NCI-H524 (cell line): ENCODE measurements at places on chromosomes 7 and 10.

- no peak for DNase-seq
These were observed 9.6 kb downstream of the IL2RA start for GRCh38 chr10:6052247-6053221.

- no peak for DNase-seq
These were observed 138.8 kb downstream of the CFAP58 start for GRCh38 chr10:104492329-104492940.

DNA sequence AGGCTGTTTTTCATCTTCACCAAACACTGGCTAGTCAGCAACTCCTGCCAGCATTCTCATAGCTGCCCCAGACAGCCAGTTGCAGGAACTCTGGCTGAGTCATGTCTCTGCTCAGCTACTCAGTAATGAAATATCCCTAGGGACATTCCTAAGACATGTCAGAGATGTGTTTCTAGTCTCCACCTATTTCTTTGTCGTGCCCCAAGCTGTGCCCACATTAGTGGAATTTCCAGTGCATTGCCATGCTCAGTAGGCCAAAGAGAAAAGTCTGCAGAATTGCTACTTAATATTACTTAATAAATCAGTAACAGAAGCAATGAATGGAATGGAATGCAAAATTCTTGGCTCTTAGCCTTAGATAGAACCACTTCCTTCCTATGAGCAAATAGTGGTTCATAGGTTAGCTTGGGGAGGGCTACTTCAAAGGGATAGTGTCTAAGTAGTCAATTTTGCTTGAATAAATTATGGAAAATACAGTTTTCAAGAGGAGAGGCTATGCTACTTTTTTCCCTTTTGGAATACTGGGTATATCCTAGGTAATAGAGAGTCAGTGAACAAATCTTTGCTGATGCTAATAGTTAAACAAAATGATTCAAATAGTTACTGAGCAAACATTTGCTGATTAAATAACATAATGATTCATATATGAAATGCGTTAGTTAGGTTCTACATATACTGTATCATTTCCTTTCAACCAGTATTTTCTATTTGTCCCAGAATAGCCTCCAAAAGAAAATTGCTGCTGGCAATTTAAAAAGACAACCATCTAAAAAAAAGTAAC lies 23.6 kb upstream of the SEMA3C start:
- DNase-seq: no peak

- DNase-seq: peak; percentile 45
These were observed 170.2 kb downstream of the FAM107B start for GRCh38 chr10:14604181-14605142.

GRCh38 chr10:88707429-88708155 lies 1.5 kb downstream of the LIPK start:
- DNase-seq: no peak

- no peak for DNase-seq
These were observed 25.5 kb downstream of the PDE1C start for GRCh38 chr7:32044739-32045138.

DNA sequence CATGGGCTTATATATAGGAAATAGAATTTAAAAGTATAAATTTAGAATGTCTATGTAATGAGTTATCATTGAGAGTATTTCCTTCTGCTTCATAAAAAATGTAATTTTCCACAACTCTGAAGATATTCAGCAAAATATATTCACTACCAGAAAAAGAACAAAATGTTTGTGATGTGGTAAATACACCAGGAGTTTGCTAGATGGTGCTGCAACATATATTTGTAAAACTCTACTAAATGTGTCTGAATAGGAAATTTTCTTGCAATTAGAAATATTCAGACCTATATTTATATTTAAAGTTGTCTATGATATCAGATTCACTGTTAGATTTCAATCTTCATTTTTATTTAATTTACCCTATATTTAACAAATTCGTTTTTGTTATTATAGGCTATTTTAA lies 201.1 kb downstream of the PPP1R3A start:
- DNase-seq: no peak

DNA sequence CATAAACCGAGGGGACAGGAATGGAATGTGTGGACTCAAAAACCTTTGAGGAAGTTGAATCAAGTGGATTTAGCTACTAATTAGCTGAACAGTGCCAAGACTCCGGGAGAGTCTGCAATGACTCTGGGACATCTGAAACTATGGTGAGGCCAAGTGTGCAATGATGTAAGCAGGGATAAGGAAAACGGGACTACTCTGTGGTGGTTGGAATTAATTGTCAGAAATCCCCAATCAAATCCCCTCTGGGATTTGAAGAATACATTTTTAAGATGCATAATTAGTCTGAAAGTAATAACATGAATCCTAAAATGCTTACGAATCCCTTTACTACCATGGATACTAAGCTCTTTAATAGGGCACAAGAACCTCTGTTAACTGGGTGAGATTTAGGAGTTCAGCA lies 602.8 kb downstream of the NRG3 start:
- peak; percentile 51 for DNase-seq

GRCh38 chr10:62373995-62374861 lies at the start of gene ZNF365:
Gene ZNF365, plus strand, starts transcription at chr10:62374369. Its CDS starts 1,825 bp downstream, at chr10:62376194.
- DNase-seq: peak; percentile 24

GRCh38 chr10:122168598-122169394 lies 102.3 kb upstream of the BTBD16 start:
- no peak for DNase-seq

- DNase-seq: no peak
These were observed 10.3 kb upstream of the IFIT1B start for GRCh38 chr10:89367529-89367928.

DNA sequence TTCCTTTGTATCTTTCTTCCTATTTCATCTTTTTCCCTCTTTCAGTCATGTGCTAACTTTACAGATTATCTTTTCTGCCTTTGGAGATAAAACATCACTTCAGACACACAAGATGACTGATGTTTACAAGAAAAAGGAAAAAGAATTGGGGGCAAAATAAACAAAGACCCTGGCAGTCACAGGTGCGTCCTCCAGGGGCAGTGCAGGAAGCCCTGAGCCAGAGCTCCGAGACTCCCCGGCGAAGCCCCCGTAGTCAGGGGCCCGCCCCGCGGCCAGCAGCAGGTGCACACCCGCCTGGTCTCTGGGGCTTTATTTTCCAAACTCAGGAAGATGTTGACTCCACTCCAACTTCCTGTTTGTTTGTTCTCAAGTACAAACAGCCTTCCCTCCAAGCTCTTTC lies 10.2 kb downstream of the STK32C start:
- no peak for DNase-seq

DNA sequence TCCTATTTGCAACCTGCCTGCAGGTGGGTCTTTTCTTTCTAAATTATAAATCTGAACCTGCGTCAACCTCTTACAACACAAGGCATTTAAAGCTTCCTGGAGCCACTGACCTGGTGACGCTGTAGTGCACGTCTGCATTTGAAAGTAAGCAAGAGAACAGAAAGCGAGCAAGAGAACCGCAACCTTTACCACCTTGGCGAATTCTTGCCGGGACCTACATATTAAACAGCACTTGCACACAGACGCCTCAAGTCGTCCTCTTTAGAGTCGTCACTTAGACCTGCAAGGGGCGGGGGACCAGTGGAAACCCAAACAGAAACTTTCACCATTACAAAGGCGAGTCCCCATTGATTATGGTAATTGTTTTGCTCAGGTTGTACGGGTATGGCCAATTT lies 9.5 kb downstream of the GLI3 start:
- DNase-seq: no peak

GRCh38 chr7:66265566-66265965 lies 60.4 kb downstream of the TPST1 start:
- no peak for DNase-seq

GRCh38 chr7:144987686-144988085 lies 151.8 kb upstream of the TPK1 start:
- DNase-seq: no peak

GRCh38 chr10:16478801-16479200 lies 42.0 kb downstream of the PTER start:
- DNase-seq: no peak

- DNase-seq: no peak
These were observed 19.9 kb downstream of the PUS7 start for GRCh38 chr7:105502173-105502572.

GRCh38 chr7:155800741-155801267 lies 11.5 kb downstream of the SHH start:
- no peak for DNase-seq

GRCh38 chr10:130559547-130559880 lies 423.3 kb downstream of the GLRX3 start:
- DNase-seq: no peak

- no peak for DNase-seq
These were observed 71.9 kb upstream of the STK17A start for GRCh38 chr7:43511029-43511428.
